Fibroblast of lung (primary cell): ENCODE measurements at places on chromosomes 16 and 17.

DNA sequence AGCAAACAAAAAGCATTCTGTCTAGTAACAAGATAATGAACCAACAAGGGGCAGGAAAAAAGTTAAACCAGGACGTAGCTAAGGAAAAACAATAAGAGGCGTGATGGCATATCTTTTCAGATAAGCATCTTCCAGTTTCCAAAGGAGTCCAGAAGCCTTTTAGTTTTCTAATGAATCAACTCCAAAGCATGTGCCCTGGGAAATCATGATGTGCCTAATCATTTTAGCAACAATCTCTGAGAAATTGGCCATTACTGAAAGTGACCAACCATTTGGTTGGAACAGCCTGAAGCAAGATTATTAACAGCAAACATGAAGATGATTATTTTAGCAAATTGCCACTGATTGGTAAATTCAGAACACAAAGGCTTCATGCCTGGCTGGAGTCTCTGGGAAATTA, 440.9 kb upstream of the MAF start:
- no peak for DNase-seq

GRCh38 chr16:54425068-54425467, 138.5 kb upstream of the IRX3 start:
- no peak for DNase-seq

DNA sequence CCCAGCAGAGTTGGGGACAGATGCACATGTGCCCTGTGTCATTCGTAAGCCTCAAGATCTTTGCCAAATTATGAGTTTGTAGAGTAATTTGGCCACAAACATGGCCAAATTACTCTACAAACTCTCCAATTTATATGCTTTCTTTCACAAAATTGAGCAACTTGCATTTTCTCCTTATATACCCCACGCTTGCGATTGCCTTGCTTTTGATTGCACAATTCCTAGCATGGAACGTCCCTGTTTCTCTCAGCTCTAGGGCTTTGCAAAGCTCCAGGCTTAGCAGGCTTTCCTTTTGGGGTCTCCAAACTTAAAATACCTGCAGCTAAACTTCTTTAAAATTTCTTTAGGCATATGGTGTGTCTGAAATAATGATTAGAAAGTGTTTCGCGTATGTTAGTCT, 28.5 kb upstream of the MAF start:
- peak; percentile 62 for DNase-seq

DNA sequence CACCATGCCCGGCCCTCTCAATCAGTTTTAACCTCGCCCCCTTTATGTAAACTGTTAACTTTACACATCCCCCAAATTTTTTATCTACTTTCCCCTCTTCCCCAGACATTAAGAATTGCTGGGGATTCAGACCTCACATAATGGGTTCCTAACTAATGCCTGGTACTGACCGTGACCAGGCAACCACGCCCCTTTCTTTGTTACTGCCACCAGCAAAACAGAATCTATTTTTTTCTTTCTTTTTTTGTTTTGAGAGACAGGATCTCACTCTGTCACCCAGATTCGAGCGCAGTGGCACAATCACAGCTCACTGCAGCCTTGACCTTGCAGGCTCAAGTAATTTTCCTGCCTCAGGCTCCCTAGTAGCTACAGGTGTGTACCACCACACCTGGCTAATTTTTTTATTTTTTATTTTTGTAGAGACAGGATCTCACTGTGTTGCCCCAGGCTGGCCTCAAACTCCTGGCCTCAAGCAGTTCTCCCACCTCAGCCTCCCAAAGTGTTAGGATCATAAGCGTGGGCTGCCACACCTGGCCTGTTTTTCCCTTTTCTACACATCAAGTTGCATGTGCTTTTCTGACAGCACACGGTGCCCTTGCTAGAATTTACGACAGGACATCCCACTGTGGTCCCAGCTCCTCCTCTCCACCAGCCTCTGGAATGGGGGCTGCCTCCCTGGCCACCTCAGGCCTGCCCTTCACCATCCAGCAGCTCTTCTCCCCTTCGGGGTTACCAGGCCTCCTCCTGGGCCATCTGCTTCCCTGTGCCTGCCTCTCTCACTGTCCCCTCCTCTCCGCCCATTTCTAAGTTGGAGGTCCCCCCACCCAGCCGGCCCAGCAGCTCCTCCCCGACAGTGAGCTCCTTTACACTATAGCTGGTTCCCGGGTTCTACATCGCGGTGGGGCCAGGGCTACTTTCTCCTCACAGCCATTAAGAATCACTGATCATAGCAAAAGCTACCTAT, 10.8 kb downstream of the CPNE2 start:
- no peak for DNase-seq

GRCh38 chr16:48511071-48511540, 98.9 kb downstream of the N4BP1 start:
- DNase-seq, result peak; percentile 67

DNA sequence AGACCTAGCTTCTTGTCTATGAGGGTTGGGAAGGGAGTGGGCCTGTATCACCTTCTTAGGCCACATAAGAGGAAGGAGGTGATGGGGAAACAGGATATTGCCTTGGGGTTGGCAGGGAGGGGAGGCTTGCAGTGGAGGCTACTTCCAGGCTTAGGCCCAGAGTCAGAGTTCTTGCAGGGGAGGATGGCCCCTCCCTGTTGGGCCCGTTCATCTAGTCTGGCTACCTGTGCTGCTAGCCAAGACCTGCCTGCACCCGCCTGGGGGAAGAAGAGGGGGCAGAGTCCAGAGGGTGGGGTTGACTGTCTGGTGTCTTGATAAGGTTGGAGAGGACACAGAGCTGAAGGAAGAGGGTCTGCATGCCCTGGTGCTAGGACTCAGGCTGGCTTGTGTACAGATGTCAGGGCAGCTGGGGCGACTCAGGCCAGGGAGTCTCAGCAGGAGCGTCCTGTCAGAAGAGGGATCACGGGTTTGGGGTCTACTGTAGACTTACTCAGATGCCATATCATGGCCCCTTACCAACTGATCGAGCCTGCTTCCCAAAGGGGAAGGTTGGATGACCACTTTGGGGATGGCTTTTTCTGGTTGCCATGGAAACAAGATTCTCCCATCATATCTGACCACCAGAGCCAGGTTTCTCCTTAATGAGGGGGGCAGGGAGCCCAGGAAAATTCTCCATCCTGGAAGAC, 5.3 kb downstream of the KDM6B start:
- no peak for DNase-seq

GRCh38 chr16:25570131-25570530, 121.6 kb upstream of the HS3ST4 start:
- DNase-seq, result no peak

DNA sequence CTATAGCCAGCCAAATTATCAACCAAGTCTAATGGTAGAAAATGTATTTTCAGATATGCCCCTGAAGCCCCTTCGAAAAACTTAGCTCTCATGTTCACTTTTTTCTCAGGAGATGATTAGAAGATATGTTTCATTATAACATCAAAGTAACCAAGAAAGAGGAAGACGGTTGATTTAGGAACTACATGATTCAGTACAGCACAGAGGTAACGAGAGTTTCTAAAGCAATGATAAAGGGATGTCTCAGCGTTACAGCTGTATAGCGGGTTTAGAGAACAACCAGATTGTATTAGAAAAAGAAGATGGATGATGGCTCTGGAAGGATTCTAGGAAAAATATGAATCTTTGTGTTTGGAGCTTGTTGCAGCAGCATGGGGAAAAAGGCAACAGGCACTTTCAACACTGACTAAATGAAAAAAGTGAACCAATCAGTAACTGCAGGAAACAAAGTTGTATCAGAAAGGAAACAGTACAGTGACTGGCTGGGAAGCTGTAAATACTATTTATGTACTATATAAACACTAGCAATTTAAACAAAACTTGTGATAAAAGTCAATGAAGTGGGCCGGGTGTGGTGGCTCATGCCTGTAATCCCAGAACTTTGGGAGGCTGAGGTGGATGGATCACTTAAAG, 21.5 kb downstream of the MBTD1 start:
- DNase-seq, result no peak
